Kidney (tissue), 22 donors: ENCODE measurements at places on chromosomes 2 and 18.
A peak's percentile ranks its signal among the peaks of the same experiment; 100 is the strongest.

DNA sequence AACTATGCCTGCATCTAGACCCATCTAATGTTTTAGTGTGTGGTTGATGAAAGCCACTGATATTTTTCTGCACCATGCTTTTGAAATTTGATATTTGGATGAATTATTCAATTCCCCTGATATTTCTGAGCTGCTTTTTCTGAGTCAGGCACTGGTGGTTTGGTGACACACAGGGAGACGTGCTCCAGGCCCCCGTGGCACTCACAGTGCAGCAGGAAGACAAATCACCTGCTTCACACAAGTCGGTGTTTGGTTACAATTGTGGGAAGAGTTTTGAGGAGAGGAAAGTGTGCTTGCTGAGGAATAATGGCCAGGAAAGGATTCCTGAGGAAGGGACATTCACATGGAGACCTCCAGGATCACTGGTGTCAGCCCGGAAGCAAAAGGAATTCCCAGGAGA lies 179.7 kb downstream of the ACKR3 start:
- no peak for DNase-seq

- DNase-seq = no peak
Measured at GRCh38 chr18:50401888-50402287, 27.0 kb downstream of the SKA1 start.

DNA sequence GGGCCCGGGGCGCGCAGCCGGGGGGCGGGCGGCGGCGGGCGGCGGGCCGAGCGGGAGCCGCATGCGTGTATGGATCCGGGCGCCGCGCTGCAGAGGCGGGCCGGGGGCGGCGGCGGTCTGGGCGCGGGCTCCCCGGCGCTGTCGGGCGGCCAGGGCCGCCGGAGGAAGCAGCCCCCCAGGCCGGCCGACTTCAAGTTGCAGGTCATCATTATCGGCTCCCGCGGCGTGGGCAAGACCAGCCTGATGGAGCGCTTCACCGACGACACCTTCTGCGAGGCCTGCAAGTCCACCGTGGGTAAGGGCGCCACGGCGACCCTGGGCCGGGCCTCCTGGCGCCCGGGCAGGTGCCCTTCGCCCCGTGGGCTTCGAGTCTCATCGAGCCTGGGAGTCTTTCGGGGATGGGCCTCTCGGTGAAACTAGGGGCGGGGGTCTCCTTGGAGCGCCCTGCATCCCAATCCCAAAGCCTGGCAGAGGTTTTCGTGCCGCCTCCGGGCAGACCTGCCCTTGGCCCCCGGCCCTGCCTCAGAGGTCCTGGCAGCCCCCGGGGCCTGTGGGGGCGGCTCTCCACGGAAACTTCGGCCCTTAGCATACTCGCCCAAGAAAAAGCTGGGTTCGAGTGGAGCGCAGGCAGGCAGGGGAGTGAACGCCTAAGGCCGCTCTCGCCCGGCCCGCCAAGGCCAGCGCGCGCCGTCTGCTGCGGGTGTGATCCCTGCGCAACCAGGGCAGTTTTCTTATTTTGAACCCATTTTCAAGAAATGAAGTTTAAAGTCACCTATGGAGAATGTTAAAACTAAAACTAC lies 622 bp downstream of the RAB12 start:
- DNase-seq = peak; percentile 78

DNA sequence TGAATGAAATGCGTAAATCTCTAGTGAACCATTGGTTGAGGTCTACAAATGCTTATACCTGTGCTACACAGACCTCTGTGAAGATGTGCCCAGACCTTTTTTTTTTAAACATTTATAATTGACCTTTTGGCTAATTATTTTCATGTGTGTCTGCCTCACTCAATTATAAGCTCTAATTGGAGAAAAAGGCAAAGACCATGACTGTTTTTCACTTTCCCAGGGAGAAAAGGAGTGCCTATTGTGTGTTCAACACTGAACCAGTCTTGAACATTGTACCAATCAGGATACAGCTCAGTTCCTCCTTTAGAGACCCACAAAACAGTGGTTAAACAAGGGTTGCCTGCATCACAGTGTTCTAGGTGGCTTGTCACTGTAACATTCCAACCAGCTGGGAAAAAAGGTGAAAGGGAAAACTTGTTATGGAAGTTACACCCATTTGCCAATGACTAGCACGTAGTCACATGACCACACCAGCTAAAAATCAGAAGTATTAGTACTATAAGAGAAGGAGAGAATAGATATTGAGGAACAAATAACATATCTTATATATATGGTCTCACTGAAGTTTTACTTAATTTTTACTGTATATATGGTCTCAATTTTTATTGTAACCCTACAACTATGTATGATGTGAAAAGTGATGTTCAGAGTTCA lies 13.4 kb downstream of the TANK start:
- no peak for DNase-seq

DNA sequence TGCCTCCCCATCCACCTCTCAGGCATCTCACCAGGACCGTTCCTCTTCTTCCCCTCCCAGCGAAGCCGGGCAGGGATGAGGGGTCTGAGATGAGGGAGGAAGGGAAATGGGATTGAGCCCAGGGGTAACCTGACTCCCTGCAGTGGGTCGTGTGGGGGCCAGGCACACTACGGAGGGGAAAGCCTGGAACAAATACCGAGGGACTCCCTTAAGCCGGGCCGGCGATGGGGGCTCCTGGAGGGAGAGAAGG lies 250 bp upstream of the SPEG start:
- no peak for DNase-seq

- DNase-seq = peak; percentile 81
Measured at GRCh38 chr18:12236934-12237832, 17.0 kb upstream of the CIDEA start.

DNA sequence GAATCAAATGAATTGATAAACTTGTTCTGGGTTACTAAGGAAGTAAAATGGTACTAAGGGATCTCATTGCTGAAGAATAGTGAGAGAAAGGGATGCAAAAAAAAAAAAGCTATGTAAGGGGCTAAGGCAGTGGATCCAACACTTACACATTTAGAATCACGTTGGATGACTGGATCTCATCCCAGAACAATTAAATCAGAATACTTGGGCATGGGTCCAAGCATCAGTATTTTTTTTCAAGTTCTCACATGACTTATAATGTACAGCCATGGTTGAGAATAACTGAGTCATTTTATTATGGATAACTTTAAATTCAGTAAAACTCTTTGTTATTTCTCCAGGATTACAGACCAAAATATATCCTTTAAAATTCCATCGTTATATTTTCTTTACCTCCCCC lies 8.5 kb downstream of the DSC1 start:
- DNase-seq = no peak

- no peak for DNase-seq
Measured at GRCh38 chr2:140882671-140883620, 1247.9 kb downstream of the LRP1B start.

GRCh38 chr2:191565647-191566198 lies 112.2 kb upstream of the NABP1 start:
- no peak for DNase-seq

DNA sequence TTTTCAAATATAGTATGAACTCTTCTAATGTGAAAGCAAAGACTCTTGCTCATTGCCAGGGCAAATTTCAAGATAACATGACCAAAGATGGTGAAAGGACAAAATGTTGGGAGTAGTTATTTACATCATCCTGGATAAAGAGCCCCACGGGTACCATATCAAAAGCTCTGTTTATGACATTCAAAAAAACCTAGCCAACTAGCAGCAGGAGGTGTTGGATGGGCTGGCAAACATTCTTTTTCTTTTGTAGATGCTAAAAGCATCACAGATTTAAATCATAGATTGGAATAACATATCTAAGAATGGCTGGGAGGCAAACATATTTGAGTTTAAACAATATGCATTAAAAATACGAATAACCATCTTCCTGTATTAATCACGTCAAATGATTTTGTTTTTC lies 153.5 kb downstream of the ICOS start:
- no peak for DNase-seq

GRCh38 chr2:190929919-190930318 lies 49.3 kb downstream of the GLS start:
- DNase-seq = peak; percentile 35

GRCh38 chr2:160371251-160372009 lies 122.2 kb downstream of the RBMS1 start:
- no peak for DNase-seq

DNA sequence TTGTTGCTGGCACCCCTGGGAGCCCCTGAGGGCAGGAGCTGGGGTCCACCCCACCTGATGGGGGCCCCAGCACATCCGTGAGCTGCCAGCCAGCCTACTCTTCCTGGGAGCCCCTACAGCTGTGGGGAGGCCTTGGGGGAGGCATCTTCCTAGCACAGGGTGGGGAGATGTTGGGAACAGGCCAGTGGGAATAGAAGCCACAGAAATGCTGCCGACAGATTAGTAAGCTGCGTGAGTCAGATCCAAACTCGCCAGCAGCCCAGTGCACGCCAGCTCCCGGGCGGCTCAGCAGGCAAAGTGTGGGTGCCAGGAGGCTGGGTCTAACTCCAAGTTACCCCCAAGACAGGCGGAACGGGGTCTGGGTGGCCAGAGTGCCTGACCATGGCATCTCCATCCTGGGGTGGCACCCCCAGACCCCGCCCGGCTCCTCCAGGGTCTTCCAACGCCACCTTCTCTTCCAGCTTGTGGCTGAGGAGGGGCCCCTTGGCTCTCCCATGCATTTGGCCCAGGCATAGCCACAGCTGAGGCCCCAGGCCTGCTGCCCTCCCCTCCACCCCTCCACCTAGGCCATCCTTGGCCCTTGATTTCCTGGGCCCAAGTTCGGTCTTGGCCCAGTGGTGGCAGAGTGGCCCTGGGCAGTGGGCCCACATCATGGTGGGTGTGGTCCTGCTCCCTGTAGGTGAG lies 15.3 kb downstream of the CROCC2 start:
- DNase-seq = no peak

- DNase-seq = no peak
Measured at GRCh38 chr2:5035057-5035488, 657.1 kb upstream of the SOX11 start.

DNA sequence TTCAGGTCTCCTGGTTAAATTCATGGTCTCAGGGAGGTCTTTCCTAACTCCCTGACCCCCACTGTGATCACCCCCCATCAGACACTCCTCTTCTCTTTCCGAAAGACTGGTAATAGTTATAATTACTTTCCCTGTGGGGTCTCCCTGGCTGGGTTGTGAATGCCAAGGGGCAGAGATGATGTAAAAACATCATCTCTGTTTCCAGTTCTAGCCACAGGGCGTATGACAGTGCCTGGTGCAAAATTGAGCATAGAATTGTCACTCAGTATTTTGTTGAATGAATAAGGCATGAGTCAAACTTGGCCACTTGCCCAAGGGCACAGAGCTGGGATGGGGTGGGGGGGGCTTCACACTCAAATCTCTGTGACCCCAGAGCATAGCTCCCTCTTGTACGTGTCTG lies 65.2 kb downstream of the LTBP1 start:
- DNase-seq = no peak

DNA sequence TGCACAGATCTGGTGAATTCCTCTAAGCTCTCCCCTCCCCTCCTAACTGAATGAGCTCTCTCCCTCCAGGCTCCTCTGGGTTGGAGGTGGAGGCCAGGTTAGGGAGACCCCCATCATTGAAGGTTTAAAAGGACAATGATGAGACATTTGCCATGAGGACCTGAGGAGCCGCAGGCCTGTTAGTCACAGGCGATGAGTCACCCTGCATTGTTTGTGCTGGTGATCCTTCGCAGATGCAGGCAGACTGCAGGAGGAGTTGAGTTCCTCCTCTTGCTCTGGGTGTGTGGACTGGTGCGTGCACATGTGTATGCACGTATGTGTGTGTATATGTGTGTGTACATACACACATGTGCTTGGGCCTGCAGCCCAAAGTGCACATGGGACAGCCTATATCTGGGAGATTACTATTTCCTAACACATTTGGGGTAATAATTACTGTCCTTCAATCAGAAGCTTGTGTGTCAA lies 42.0 kb downstream of the MCFD2 start:
- no peak for DNase-seq

DNA sequence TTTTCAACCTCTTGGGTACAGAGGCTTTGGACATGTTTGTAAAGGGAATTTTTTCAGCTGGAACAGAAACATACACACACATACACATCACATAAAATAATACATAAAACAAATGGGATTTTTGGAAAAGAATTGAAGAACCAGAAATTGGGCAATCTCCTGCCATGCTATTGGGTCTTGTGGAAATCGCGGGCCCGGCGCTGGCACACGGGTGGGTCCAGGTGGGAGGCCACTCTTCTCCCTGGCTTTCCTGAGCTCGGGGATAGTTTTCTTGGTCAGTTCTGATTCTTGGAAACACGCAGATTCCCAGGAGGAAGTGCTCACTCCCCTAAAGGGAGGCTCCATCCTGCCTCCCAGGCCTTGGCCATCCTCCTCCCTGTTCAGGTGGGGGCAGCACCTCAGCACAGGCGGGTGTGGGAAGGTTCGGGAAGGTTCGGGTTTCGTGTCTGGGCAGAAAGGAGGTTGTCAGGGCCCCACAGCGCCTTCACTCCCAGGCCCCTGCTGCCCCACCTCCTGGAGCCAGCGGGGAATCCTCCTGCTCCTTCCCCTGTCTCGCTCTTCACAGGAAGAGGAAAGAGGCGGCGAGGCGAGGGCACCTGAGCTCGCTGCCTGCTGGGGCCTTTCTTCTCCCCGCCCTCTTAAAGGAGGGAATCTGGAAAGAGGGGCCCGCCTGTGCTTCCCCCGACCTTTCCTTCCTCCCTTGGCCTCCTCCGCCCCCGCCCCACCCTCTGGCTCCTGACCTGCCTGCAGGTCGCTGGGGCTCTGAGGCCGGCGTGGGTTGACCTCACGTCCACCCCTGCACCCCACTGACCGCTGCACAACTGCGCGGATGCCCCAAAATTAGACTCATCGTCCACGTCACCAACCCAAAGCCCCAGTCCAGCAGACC lies 97.8 kb upstream of the PXDN start:
- DNase-seq = no peak

DNA sequence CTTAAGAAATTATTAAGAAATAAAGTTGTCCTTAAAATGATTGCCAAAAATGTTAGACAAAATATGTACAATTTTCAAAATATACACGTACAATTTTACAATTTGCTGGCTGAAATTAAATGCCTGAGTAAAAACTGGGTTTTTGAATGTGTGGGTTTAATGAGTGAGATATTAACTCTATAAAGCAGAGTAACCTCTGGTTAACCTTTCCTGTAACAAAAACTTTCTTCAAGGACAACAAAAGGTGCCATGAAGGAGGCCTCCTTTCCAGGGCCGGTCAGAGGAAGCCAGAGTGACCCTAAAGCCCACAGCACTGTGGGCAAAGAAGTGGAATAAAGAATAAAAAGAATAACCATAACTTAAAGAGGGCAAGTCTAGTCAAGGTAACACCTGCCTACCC lies 16.5 kb upstream of the MAL start:
- peak; percentile 59 for DNase-seq

- DNase-seq = no peak
Measured at GRCh38 chr2:232873909-232874641, 4.0 kb downstream of the SNORC start.
